ENCODE measurements at places on chromosomes 16 and 17.

GRCh38 chr17:15447928-15448579 lies 19.4 kb downstream of the CDRT4 start:
- DNase-seq = no peak

DNA sequence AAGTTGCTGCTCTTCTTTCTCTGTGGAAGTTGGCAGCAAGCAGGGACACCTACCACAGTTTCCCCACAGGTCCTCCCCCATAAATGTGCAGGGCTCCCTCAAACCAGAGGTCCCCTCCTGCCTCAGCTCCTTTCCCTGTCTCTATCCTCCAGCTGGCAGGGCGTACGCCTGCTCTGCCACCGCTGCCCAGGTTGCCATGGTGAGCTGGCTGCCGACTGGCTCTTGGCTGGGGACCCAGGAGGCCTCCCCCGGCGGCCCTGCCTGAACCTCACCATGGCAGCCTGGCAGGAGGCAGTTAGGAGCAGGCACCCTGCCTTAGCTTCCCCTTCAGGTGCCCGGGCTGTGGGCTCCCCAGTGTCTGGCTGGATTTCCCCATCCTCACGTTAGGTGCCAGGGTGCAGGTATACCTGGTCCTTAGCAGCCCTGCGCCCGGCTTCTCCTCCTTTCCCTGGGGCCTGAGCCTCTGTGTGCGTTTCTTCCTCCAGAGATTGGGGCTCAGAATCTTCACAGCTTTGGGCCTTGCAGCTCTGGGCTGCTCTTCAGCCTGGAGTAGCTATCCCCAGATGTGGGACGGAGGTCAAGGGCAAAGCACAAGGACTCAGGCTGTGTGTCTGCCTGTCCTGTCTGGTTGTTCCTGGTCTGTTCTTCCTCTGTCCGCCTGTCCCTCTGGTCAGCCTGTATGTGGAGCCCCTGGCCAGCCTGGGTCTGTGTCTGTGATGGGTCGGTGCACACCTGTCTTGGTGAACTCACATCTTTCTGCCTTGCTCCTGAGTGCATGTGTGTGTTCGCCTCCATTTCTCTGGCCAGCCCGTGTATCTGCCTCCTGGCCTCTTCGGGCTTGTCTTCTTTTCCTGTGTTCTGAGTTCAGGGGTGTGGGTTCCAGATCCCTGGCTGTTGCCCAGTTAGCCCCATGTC lies 15.7 kb downstream of the GJD3 start:
- DNase-seq = no peak

DNA sequence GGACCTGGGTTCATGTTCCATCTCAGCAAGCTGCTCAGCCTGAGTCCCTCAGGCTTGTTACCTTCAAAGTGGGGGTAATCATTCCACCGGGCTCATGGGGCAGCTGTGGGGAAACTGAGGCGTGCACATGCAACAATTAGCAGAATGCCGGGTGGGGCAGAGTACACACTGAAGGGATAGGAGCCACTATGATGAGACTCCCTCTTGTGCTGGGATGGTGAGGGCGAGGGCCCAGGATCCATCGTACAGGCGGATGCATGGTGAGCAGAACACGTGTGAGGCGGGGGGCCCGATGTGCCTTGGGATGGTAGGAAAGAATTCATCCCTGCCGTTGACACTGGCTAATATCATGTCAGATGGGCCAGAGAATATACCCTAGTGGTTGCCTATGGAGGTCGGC lies 25.5 kb upstream of the MAP3K14 start:
- no peak for DNase-seq

DNA sequence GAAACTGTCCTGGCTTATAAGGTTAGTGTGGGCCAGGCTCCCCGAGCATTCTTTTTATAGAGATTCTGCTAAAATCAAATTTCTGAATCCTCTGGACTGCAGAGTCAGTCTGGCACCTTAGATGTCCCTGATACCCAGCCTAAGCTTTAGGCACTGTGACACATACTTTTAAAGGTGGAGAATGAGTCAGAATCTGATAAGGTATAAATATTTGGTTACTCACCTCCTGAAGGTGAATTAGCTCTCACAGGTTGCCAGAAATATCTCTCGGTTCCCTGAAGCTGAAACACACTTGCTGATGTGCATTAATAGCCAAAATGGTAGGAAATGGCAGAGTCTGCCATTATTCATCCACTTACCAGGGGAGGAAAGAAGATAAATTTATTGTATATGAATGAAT lies 446.9 kb downstream of the UTP18 start:
- no peak for DNase-seq

DNA sequence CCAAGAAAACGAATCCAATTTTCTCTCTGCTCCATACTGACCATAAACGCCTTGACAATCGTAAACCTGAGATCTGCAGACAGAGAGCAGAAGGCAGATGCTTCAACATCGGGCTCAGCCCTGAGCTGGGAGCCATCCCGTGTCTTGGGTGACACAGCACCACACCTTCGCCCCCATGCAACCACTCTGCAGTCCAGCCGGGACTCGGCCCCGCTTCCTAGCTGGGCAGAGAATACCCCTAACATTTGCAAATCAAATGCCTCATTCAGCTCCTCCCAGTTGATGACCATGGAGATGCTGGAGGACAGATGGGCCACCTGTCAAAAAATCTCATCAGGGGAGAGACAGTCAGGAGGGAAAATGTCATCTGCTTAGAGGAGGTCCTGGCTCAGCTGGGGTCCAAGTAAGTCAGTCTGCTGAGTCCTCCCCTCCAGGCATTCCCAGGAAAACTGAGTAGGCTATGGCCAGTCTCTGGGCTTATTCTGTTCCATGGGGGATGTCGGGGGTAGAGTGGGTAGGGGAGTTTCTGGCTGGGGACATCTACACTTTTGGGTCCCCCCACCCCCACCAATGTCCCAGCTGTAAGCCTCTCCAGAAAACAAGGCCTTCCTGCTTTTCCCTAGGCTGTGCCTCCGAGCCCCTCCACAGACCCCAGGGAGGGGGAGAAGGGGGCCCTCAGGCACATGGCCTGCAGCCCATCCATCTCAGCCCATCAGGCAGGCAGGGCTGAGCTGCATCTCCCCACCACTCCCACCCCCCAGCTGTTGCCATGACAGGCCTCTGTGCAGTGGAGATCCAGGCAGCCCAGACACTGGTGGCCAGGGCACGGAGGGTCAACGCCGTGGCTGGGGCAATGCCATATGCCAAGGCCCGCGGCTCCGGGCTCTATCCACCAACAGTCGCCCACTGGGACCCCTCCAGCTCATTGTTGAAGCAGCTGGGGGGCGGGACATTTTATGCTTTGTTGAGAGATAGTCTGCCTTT lies 158.6 kb downstream of the AXIN2 start:
- DNase-seq = no peak

DNA sequence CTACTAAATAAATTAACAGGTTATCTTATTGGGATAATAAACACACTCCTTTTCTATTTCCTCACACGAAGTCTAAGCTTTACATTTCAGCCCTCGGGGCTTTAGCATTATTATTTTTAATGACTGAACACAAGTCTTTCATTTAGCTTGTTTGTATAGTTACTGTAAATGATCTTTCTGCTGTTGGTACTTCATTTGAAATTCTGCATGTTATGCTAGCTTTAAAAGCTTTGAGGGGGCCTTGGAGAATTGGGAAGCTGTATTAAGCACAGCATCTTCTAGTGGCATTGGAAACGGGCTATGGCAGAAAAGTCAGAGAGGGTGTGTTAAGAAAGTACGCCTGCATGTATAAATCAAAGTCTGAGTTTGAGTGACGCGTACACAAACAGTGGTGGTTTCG lies 243.7 kb downstream of the FTO start:
- DNase-seq = no peak

All from DMS 273 treated with DMSO at 0.1 percent for 48 hours (cell line).